Glomerular endothelial cell (primary cell): ENCODE measurements at places on chromosomes 1 and 21. TPM values are rescaled to one million over a fixed set of nuclear protein-coding genes. Genes with fewer than 3 reads are reported as not detected.

DNA sequence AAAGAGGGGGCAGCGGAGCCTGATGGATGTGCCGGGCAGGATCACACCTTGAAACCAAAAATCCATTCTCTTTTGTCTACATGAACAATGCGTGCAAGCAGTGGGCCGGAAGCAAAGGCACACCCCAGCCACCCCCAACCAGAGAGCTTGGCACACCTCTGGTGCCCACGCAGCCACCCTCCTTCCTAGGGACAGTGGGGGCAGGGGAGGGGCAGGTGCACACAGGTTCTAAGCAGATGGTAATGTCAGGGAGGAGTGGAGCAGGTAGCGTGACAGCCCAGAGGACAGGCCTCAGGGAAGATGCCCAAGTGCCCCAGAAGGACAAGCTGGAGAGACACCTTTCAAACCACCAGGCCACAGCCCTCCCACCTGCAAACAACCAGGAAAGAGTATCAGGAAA, 36.5 kb downstream of the SYF2 start:
- no peak for DNase-seq

The CHRNB2 gene
- total RNA-seq: 0.12 TPM in 1 of 2 replicates, not detected in the other

DNA sequence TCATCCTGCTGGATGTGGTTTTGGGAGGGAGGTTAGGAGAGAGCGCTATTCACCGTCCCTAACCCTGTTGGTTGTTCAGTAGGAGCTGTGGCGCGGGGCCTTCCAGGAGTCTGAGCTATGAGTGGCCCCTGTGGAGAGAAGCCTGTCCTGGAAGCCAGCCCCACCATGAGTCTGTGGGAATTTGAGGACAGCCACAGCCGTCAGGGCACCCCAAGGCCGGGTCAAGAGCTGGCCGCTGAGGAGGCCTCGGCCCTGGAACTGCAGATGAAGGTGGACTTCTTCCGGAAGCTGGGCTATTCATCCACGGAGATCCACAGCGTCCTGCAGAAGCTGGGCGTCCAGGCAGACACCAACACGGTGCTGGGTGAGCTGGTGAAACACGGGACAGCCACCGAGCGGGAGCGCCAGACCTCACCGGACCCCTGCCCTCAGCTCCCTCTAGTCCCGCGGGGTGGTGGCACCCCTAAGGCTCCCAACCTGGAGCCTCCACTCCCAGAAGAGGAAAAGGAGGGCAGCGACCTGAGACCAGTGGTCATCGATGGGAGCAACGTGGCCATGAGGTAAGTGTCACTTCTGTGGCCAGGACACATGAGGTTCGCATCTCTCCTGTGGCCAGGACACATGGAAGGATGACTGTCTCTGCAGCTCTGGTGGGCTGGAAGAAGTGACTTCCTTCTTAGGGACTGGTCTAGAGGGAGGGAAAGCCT, 1.2 kb downstream of the ZC3H12A start:
- DNase-seq: no peak

- DNase-seq: no peak
Measured at GRCh38 chr1:211587123-211587522, 8.2 kb upstream of the SLC30A1 start.

The NEGR1 gene
- 2.0 and 2.5 TPM in 2 replicates for total RNA-seq

The CHAF1B gene
- 3.1 and 3.3 TPM in 2 replicates for total RNA-seq

- no peak for DNase-seq
Measured at GRCh38 chr1:213983493-213984386, 4.0 kb upstream of the PROX1 start.

The SORT1 gene
- 31.4 and 55.9 TPM in 2 replicates for total RNA-seq

DNA sequence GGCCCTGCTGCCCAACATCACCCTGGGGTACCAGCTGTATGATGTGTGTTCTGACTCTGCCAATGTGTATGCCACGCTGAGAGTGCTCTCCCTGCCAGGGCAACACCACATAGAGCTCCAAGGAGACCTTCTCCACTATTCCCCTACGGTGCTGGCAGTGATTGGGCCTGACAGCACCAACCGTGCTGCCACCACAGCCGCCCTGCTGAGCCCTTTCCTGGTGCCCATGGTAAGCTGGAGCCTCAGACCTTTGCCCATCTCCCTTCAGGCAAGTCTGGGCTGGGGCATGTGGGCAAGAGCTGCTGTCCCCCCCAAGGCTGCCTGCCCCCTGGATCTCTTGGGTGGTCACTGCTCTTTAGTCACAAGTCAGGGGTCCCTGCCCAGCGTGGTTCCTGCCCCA, 8.8 kb upstream of the ZBTB48 start:
- no peak for DNase-seq

- no peak for DNase-seq
Measured at GRCh38 chr1:31815752-31816500, at the start of gene SPOCD1. SPOCD1 (minus strand) TSS chr1:31816022; CDS start chr1:31815333, 689 bp downstream.

- no peak for DNase-seq
Measured at GRCh38 chr1:169460191-169460833, 25.4 kb downstream of the SLC19A2 start.

- DNase-seq: no peak
Measured at GRCh38 chr1:111976332-111976731, 13.1 kb downstream of the KCND3 start.

DNA sequence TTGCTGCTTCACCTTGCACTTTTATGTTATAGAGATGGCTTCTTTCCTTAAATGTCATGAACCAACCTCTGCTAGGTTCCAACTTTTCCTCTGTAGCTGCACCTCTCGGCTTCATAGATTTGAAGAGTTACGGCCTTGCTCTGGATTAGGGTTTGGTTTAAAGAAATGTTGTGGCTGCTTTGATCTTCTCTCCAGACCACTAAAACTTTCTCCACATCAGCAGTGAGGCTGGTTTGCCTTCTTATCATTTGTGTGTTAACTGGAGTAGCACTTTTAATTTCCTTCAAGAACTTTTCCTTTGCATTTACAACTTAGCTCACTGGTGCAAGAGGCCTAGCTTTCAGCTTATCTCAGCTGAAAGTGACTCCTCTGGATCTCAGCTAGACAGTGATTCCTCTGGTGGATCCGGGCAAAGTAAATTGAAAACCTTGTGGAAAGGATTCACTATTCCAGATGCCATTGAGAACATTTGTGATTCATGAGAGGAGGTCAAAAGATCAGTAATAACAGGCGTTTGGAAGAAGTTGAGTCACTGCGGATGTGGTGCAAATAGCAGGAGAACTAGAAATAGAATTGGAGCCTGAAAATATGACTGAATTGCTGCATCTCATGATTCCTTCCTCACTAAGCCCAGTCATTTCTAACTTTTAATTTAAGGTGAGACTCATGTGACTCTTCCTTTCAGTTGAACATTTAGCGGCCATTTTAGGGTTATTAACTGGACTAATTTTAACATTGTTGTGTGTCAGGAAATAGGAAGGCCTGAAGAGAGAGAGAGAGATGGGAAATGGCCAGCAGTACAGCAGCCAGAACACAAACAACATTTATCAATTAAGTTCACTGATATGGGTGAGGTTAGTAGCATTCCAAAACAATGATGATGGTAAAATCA, 16.2 kb upstream of the RGS1 start:
- DNase-seq: peak; percentile 87

DNA sequence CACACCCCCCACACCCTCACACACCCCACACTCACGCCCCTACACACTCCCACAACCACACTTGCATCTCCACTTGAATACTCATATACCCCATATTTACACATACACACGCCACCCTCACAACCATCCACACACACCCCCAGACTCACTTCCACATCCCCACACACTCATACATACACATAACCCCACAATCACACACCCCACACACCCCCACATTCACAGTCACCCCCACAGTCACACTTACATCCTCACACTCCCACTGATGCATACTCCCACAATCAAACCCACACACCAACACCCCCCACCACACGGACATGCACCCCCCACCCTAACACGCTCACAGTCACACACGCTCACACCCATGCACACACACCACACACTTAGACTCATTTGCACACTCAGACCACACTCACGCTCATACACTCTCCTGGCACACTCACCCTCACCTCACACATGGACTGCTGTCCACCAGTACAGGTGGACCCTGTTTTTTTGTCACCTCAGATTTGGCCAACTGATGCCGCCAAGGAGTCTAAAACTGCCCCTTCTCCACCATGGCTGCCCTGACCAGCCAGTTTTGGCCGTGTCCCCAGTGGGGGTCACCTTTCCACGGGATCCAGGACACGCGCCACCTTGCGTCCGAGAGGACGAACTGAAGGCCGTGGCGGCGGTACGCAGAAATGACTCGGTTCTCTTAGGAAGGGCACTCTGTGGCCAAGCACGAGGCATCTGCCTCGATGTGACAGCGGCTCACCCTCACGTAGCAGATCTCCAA, 45.3 kb upstream of the EDN2 start:
- DNase-seq: no peak

DNA sequence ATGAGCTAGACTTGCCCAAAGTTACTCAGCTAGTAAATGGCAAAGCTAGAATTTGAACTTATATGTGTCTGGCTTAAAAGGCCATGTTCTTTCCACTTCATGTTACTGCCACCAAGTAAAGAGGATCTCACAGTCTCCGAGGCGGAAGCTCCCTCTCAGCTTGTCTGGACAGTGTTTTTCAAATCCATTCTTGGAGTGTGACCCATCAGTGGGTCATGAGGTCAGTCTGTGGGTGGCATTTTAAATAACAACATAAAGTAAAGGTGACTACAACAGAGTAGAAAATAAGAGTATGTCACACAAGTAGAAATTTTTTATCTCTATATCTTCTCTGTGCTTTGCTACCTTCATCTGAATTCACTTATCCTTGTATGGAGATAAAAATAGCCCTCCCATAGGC, 3.2 kb upstream of the HMGB4 start:
- no peak for DNase-seq

The S100A3 gene
- 6.8 and 6.9 TPM in 2 replicates for total RNA-seq

DNA sequence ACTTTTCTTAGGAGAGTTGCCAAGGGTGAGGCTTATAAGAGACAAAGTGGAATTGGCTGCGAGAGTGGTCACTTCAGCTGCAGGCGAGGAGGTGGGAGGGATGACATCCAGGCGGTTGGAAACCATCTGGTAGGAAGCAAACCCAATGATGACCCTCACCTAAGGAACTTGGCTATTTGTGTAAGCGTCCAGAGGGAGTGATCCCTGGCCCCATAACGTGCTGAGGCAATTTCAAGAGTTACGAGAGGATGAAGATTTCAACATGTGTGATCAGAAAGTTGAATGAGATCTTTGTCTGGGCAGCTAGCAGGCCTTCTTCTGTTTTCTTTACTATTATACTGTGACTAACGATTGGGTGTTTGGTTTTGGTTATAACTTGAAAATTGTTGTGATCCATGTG, 102.7 kb upstream of the VANGL1 start:
- DNase-seq: no peak

- DNase-seq: no peak
Measured at GRCh38 chr1:165490175-165490574, 45.2 kb upstream of the RXRG start.

DNA sequence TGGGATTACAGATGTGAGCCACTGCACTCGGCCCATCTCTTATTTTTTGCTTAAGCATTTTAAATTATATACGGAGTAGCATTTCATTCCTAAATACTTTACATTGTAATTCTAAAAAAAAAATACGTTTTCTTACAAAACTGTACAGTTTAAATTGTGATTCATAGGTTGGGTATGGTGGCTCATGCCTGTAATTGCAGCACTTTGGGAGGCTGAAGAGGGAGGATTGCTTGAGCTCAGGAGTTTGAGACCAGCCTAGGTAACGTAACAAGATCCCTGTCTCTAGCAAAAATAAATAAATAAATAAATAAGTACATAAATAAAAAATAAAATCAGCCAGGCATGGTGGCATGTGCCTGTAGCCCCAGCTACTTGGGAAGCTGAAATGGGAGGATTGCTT, 24.6 kb downstream of the TBCE start:
- DNase-seq: no peak

GRCh38 chr1:52139817-52140540, 1.9 kb upstream of the ZFYVE9 start:
- peak; percentile 86 for DNase-seq

The RAB25 gene
- total RNA-seq: not detected in 2 replicates

- DNase-seq: no peak
Measured at GRCh38 chr1:23152966-23153684, 15.5 kb downstream of the LUZP1 start.

GRCh38 chr1:32204943-32205361, 519 bp upstream of the IQCC start:
- DNase-seq: no peak

GRCh38 chr1:163300568-163300967, 21.2 kb upstream of the NUF2 start:
- no peak for DNase-seq

DNA sequence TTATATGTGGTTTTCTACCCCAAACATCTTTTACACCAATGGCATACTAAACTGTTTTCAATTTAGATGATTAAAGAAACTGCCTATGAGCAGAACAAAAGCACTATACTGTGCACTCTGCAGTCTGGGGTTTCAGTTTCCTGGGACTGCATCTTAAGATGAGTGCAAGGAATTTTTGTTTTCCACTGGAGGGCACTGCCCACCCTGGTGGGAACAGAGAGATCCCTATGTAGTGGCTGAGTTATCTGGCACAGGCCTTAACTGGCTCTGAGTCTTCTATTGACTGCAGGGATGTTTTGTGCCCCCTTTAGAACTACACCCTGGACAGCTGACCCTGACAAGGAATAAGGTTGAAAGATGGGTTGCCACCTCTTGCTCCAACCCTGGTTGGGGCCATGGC, 12.0 kb downstream of the PROK1 start:
- no peak for DNase-seq

GRCh38 chr1:116489231-116489697, 81.6 kb downstream of the CD58 start:
- no peak for DNase-seq

DNA sequence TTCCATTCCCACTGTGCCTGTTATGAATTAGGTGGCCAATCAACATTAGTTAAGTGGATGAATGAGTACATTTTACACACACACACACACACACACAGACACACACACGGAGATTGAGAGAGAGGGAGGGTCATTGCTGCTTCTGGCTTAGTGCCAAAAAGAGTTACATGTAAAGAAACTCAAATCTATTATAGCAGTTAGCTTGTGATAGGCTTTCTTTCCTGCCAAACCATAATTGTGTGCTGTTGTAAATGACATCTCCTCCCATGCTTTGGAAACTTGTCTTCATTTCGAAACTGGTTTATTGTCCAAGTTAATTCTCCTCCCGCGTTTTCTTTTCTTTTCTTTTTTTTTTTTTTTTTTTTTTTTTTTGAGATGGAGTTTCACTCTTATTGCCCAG, 1.4 kb upstream of the MT1HL1 start:
- no peak for DNase-seq

DNA sequence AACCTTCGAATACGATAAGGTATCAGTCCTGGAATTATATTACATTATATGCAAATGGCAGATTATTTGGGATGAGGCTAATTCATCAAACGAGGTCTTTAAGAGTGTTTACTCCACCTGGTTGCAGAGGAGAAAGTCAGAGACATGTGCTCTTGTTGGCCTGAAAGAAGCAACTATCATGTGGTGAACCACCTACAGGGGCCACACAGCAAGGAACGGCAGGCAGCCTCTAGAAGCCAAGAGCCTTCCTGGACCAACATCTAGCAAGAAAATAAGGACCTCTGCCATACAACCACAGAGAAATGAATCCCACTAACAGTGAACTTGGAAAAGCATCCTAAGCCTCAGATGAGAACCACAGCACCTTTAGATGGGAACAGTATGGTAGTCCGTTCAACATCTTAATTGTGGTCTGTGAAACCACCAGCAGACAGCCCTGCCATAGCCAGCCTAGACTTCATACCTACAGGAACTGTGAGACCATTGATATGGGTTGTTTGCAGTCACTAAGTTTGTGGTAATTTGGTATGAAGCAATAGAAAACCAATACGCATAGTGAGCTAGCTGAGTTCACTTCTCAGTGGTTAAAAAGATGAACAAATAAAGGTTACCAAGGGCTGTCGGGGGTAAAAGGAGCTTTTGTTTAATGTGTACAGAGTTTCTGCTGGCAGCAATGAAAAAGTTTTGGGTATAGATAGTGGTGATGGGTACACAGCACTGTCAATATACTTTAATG, 345.7 kb upstream of the RUNX1 start:
- no peak for DNase-seq
